ENCODE measurements at places on chromosomes 13 and 19.

DNA sequence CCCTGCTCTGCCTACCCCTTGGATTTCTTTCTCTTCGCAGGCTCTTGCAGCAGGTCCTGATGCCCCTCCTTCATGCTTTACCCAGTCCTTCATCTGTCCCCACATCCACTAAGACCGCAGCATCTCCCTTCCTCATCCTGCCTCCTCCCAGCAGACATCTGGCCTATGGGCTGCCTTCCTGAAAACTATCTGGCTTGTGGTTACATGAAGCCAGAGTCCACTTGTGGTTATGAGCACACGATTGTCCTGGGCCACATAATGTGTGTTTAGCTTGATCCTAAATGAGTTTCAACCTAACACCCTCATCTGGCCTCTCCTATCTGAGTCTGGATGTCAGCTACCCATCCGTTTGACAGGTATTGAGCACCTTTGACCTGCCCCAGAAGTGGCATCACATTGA, 5.5 kb upstream of the ZNF175 start:
- no peak for DNase-seq

- DNase-seq: no peak
Observed at GRCh38 chr13:110371550-110372465, 64.7 kb downstream of the COL4A2 start.

DNA sequence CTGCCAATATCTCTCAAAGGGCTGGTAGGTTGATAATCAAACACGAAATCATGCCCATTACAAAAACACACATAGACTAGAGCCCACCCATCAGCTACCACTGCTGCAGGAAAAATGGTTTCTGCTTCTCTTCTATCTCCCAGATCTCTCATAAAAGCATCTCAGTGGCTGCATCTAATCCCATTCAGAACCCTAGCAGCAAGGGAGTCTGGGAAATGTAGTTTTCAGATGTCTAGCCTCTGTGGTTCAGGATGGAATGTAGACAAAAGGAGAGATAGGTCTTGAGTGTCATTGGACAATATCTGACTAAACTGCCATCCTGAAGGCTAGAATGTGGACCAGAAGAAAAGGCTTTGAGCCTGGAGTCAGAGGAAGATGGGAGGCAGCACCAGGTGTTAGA, 32.1 kb downstream of the RDH8 start:
- no peak for DNase-seq

DNA sequence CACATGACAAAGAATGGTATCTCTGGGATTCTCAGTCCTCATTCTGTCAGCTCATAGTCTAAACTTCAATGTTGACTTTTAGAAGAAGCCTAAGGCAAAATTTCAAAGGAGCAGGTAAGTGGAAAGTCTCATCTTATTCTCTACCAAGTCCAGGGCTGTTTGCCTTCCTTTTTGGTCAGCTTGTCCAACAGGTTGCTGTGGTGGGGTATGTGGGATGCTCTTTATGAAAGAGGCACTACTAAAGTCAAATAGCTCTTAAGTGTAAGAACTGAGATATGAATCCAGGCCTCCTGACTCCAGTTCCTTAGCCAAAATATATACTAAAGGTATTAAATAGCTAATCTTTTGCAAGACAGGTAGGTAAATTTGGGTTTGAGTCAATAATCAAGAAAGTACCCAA, 540.6 kb upstream of the SPRY2 start:
- DNase-seq: no peak

DNA sequence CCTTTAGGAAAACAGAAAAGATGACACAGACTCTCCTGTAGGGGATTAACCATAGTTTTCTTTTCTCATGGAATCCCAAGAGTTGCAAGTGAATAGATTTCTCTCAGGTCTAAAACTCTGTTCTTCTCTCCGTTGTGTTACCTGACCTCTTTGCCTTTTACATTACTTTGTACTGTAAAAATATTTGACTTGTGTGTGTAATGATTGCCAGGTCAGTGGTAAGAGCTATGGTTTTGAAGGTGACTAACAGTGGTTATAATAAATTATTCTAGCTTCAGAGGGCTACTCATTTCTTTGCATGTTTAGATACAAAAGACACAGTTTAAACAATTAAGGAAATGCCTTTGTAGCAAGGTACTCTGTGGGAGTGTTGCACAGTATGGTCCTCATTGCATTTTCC, 23.0 kb upstream of the PSG2 start:
- DNase-seq: no peak

DNA sequence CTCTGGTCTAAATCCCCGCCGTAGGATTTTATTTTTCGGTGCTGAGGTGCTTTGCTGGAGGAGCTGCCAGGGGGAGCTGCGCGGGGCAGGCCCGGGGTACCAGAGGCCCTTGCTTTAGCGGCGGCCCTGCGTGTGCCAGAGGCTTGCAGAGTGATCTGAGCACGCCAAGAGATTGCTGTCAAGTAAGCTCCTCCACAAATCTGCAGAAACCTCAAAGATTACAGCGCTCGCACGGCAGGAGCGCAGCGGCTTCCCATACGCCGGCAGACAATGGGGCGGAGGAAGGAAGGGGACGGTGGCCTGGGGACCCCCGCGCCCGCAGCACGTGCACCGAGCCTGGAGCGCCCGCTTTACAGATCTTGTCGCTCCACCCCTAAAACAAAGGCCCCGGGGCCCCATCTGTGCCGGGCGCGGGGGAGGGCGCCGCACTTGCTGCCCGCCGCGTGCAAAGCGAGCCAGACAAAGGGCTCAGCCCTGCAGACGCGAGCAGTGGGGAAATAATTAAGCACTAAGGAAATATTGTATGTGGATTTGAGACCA, 9.1 kb upstream of the C19orf12 start:
- DNase-seq: no peak

GRCh38 chr13:48297131-48297786, 6.3 kb upstream of the RB1 start:
- DNase-seq: no peak

- DNase-seq: no peak
Observed at GRCh38 chr13:34358811-34359513, 541.0 kb downstream of the RFC3 start.

- DNase-seq: no peak
Observed at GRCh38 chr13:27081893-27082679, 89.5 kb downstream of the USP12 start.

DNA sequence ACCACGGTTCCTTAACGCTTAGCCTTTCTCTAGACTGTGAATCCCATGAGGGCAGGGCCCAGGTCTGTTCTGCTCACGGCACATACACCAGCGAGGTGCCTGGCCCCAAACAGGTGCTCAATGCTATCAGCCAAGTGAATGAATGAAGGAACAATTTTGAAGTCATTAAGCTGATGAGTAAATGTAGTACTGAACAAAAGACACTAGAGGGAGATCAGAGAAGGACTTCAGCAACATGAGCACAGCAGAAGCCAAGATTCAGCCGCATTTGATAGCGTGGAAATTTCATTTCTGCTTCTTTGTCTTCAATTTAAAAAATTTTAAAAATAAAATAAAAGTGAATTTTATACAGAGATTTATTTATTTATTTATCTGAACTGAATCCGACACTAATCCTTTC, 20.1 kb upstream of the MYO16 start:
- no peak for DNase-seq

DNA sequence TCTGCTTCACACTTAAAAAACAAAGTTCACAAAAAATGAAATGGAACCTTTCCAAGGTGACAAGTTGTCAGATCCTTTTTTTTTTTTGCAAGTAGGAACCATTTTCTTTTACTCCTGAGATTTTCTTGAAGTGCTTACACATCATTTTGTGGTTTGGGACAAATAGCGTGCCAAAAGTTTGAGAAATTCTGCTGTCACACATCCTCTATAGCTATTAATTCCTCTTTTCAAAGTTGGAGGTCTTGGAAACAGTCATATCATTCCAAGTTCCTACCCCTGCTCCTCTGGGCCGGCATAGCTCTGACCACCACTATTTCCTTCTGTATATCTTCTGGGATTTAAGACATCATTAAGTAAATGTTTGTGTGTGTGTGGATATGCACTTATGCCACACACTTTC, 421.6 kb upstream of the SLC10A2 start:
- no peak for DNase-seq

DNA sequence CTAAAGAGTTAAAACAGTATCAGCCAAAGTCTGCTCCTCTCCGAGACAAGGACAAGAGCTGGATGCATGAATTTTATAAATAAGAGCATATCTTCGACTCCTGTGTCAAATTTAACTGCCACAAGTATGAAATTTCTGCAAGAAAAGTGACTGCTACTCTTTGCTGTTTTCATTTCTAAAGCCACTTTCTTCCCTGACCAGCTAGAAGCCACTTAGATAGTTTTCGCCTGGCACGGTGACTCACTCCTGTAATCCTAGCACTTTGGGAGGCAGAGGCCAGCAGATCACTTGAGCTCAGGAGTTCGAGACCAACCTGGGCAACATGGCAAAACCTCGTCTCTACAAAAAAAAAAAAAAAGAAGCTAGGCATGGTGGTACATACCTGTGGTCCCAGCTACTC, 61.3 kb downstream of the ENOX1 start:
- DNase-seq: no peak

DNA sequence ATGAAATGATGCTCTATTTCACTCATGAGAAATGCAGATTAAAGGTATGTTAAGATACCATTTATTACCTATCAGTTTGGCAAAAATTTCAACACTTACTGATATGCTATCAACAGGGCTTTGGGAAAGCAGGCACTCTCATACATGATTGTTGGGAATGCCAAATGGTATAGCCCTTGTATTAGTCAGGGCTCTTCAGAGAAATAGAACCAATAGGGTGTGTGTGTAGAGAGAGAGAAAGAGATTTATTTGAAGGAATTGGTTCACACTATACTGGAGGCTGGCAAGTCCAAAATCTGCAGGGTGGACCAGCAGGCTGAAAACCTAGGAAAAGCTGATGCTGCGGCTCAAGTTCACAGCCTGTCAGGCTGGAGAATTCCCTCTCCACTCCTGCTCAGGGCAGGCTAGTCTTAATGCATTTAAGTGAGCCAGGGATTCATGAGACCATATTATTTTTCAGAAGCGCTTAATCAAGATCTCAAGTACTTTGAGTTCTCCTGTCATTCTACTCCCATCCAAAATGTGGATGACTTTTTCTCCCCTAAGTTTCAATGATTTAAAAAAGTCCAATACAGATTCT, 72.4 kb downstream of the NHLRC3 start:
- DNase-seq: no peak

- DNase-seq: no peak
Observed at GRCh38 chr13:92807353-92807752, 419.3 kb upstream of the GPC6 start.

DNA sequence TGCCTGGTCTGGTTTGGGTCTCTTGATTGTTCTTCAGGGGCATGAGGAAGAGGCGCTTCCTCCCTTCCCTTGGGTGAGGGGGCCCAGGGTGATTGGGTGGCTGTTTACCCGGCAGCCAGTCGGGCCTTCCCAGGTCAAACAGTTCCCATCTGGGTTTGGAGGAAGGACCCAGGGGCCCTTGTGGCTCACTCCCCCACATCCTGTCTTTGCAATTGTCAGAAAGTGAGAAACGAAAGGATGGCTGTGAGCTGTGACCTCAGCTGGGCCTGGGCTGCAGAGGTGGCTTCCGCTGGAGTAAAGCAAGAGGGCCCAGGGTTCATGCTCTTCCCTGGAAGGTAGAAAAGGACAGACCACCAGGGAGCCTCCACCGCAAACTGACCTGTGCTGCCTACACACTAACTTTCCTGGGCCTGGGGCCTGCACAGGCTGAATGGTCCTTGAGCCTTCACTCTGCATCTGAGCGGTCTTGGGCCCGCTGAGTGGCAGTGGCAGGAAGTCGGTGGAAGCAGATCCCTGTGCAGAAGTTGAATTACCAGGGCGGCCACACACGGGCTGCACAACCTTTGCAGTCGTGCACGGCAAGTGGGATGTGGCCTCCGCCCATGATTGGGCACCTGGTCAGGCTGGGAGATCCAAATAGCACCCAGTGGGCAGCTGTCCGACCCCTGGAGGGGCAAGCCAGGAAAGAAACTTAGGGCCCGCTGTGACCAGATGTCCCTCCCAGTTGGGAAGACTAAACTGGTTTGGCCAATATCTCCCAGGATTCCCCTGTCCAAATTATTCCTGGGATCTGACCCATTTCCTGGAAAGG, 5.3 kb upstream of the CD79A start:
- DNase-seq: no peak

- no peak for DNase-seq
Observed at GRCh38 chr19:9835507-9835949, 410 bp downstream of the PIN1 start.

DNA sequence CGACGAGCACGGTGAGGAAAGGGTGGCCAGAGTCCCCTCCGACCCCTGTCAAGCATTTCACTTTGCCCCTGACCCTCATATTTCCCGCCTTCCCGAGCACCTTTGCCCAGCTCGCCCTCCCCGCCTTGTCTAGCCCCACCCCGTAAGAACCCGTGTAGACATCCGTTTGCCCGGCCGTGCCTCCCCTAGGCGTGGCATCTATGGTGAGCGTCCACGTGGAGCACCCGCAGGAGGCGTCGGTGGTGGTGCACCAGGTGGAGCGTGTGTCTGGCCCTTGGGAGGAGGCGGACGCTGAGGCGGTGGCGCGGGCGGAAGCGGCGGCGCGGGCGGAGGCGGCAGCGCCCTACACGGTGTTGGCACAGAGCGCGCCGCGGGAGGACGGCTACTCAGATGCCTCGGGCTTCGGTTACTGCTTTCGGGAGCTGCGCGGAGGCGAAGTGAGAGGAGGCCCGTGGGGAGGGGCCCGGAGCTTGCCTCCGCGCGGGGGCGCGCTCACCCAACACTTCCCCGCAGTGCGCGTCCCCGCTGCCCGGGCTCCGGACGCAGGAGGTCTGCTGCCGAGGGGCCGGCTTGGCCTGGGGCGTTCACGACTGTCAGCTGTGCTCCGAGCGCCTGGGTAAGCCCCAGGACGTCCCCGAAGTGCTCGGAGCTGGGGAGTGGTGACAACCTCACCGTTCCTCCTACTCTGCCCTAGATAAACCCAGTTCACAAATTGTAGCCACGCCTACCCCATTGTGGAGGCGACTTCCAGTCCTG, 4.2 kb downstream of the LTBP4 start:
- DNase-seq: peak; percentile 27

DNA sequence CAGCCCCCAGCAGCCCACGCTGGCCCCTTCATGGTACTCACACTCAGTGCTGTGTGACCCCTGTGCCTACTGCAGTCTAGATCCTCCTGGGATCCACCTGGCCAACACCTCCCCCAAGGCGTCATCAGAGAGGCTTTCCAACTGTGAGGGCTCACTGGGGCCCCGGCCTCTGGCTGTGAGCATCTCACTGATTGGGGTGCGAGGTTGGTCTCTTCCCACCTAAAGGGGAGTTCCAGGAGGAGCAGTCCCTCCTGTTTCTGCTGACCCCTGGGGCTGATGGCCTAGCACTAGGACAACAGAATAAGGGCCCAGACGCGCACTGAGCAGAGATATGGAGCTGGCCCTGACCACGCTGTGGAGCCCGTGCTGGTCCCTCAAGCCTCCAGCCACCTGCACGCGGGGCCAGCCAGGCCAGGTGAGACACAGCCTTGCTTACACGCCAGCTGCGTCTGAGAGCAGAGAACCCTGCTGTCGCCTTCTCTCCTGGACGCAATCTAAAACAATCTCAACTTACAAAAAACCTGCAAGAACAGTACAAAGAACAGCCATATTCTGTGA, 32.2 kb downstream of the ELL start:
- DNase-seq: no peak

DNA sequence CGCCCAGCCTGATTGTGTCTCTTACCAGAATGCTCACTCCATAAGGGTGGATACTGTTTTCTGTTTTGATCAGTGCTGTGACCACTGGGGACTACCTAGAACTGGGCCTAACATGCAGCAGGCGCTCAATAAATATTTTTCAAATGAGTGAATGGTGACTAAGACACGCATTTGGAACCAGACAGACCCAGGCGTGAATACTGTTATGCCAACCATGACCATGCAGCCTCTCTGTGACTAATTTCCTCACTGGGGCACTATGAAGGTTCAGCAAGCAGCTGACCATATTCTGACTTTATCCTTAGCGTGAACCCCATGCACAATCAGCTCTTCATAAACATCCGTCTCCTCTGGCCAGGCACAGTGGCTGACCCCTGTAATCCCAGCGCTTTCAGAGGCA, 13.0 kb upstream of the SPC24 start:
- no peak for DNase-seq
